ENCODE measurements at places on chromosomes 16 and 17. TPM values are rescaled to one million over a fixed set of nuclear protein-coding genes. Genes with fewer than 3 reads are reported as not detected.

MPV17L gene
- 6.3 TPM for total RNA-seq

MAPT gene
- 8.3 TPM for total RNA-seq

LONP2 gene
- 49.4 TPM for total RNA-seq

GRCh38 chr17:61414141-61414935 is 14.7 kb downstream of the TBX2 start:
- no peak for DNase-seq

TBC1D3H gene
- not detected for total RNA-seq

- no peak for DNase-seq
These were observed 57.8 kb upstream of the MMP2 start for GRCh38 chr16:55421226-55421625.

EFCAB5 gene
- 2.6 TPM for total RNA-seq

DNA sequence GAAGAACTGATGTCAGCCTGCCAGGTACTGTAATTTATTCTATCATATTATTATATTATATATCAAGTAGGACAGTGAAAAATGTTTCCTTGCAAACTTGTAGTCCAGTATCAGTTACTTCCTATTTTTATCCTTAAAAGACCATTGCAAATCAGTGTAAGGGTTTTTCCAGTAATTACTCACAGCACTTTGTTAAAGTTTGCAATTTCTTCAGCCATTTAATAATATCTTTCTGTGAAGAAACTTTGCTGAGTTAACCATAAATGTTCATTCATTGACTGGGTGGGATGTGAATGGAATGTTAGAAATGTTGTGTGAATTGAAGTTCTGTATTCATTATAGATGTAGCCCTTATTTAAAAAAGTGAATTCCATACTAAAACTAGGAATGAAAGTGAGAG is 26.7 kb downstream of the HAPSTR1 start:
- no peak for DNase-seq

GRCh38 chr17:42681976-42682721 is at the start of gene CNTNAP1:
Gene CNTNAP1, plus strand, starts transcription at chr17:42682531. Its CDS starts 299 bp downstream, at chr17:42682830.
- DNase-seq: peak; percentile 66

DNA sequence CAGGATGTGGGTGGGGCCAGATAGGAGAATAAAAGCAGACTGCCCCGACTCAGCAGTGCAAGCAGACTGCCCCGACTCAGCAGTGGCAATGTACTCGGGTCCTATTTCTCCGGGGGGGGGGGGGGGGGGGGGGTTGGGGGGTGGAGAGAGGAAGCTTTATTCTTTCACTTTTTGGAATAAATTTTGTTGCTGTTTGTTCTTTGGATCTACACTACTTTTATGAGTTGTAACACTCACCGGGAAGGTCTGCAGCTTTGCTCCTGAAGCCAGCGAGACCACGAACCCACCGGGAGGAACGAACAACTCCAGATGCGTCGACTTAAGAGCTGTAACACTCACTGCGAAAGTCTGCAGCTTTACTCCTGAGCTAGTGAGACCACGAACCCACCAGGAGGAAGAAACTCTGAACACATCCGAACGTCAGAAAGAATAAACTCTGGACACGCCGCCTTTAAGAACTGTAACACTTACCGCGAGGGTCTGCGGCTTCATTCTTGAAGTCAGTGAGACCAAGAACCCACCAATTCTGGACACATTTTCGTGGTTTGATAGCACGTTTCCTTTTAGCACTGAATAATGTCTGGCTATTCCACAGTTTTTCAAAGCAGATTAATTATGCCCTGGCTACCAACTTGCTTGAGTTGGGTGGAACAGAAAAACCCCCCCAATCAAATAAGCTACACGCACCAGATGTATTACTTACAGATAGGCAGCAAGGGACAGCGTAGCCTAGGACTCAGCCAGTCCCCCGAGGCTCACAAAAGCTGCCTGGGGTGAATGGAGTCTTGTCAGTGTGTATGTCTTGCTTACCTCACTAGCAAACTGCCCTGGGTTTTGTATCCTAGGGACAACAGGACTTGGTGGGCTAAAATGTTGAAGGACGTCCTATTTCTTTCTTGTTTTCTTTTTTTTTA is 11.9 kb downstream of the FZD2 start:
- DNase-seq: peak; percentile 41

DNA sequence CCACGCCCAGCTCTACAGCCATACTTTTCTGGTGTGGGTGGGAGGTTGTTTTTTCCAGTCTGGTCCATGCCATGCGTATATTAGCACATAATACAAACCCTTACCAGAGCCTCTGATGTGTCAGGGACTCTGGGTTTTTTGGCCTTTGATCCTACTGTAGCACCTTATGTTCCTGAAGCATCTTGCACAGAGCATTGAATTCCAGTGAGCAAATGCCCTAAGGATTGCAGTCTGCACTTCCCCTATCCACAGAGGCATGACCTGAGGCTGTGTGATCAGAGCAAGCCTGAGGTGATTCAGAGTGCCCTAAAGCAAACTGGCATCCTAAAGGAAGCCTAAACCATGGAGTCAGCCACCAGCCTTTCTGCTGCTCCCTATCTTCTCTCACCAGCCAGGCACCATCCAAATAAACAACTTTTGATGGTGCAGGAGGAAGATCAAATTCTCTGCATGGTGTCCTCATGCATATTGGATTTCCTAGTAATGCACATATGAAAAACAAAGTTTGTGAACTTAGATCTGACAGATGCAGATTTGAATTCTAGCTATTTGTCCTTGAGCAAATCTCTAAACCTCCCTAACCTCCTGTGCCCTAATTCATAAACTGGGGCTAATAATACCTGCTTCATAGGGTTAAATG is 41.2 kb upstream of the HAS3 start:
- no peak for DNase-seq
